ENCODE measurements at places on chromosomes 12 and 14.

GRCh38 chr12:107435520-107435919 is 250.1 kb upstream of the PWP1 start:
- DNase-seq, result no peak

DNA sequence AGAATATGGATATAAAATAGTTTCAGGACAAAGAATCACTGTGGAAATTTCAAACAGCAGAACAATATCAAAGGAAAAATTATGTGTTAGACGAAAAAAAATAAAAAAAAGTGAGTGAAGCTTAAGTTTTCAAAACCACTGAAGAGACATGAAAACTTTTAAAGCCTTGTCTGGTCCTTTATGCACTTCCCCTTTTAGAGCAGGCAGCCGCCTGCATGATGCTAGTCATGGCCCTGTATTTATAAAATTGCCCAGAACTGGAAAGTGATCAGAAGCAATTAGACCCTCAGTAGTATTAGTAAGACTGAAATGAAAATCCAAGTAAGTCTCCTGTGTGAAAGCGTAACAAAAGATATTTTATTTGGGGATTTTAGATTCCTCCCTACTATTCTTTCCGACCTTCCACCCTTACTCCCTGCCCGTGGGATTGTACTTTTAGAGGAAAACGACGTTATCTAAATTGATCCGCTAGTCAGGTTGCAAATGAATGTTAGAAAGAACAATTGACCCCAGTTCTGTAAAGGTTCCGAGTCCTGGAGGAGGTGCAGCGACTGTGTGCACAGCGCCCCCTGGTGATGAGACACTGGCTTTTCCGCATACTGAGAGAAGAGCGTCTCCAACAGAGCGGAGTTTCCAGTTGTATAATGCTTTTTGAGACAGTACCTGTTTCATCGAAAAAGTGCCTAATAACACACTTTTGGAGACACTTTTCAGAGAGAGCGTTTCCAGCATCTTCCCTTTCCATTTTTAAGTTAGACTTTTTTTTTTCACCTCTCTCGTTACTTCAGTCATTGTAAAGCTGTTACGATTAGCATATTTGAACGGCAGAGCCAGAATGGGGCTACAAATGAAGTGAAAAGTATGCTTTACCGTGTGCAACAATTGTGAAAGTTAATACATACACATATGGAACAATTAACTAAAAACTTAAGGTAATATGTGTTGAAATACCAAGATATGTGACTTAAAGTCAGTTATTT is 12.4 kb downstream of the MGST1 start:
- peak; percentile 1 for DNase-seq

DNA sequence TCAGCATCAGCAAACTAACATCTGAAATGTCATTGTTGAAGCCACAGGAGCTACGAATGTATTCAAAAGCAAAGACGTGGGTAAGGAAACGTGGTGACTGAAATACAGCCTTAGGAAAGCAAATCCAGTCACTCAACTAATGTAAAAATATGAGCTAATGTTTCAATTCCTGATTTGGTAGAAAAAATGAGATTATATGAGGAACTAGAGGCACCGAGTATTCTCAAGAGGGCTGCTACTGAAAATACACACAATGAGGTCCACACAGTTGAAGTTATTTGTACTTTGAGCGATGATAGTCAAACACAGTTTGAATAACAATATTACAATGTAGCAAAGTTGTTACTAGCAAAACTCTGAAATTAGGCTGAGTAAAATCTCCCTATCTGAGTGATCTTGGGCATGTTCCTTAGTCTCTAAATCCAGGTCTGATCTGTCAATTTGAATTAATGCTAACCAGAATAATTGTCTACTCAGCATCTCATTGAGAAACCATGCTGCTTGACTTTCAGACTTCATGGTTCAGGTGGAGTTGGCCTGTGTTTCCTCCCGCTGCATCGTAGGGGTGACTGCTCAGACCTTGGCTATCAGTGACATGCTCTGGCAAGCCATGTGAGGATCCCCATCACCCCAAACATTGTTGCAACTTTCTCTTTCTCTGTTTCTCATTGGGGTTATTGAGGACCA is 467.1 kb upstream of the SOX5 start:
- no peak for DNase-seq

DNA sequence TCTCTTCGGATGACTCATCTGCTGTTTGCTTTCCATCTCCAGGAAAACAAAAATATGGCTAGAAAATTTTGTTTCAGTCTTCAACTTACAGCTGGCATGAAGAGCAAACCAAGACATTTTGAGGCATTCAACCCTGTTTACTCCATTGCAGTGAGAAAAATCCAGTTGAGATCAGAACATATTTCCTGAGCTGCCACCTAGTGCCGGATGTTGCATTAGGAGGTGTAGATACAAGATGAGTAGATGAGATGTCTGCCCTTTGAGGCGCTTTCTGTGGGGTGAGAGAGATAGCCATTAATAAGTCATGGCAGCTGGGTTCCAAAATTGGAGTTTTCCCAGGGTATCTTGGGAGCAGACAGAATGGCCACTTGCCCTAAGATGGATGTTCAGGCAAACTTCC is 171.1 kb downstream of the PRKCH start:
- DNase-seq, result no peak

GRCh38 chr14:74190927-74191575 is 48.2 kb upstream of the VSX2 start:
- no peak for DNase-seq
